ENCODE measurements at places on chromosomes 6 and 20. TPM values are rescaled to one million over a fixed set of nuclear protein-coding genes. Genes with fewer than 3 reads are reported as not detected.

Gene SYTL3
- 9.9 TPM for total RNA-seq

Gene NINL
- total RNA-seq: 8.7 TPM

- no peak for DNase-seq
Observed at GRCh38 chr20:22428051-22428450, 156.3 kb downstream of the FOXA2 start.

GRCh38 chr20:41635158-41635557, 17.0 kb upstream of the CHD6 start:
- no peak for DNase-seq

DNA sequence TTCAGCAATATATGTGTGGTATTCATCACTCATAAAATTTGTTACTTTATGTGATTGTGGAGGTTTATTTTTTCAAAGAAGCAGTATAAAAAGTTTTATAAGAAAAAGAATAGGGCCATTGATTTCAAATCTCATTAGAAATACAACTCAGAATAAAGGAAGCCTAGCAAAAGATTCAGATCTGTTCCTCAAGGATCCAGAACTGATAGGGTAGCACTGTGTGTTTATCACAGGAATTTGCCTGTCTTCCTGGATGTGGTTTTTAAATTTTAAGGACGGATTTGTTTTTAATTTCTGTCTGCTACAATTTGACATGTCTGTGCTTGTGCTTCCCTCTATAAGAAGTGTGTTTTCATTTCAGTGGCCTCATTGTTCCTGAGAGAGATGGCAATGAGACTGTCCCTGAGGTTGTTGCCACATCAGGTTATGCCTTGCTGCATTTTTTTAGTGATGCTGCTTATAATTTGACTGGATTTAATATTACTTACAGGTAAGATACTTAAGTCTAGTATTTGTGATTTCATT, 74.6 kb downstream of the ATRN start:
- no peak for DNase-seq

Gene SEL1L2
- not detected for total RNA-seq

Gene CALHM6
- not detected for total RNA-seq

DNA sequence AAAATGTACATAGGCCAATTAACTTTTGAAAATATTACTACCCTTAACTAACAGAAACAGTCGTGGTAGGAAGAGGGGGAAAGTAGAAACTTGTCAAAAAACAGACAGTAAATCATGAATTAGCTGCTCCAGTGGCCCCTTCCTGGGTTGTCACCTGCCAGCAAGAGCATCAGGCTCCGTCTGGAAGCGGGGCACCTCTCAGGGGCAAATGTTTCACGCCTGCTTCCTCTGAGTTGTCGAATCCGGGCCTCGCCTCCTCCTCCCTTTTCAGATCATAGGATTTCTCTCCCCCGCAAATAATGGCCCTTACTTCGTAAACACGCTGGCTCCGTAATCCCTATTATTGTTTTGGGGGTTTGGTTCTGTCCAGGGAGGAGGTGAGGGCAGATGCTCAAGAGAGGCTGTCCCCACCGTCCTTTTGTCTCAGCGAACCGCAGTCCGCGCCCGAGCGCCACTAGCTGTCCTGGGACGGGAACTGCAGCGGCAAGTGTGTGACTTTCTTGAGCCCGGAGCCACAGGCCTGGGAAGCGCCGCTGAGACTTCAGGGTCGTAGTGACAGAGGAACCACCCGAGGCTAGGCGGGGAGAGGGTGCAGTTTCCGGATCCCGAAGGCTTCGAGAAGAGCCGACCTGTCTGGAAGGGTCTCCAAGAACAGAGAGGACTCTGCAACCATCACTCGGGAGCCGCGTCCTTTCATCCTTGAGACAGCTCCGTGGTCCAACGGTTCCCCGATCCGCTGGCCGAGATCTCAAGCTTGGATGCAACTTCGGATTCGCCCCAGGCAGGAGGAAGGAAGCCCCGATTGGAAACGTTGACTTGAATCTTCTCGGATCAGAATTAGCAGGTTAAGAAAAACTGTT, 214.5 kb upstream of the ZNF184 start:
- peak; percentile 89 for DNase-seq

Gene TAF4
- 18.5 TPM for total RNA-seq

- no peak for DNase-seq
Observed at GRCh38 chr20:14214046-14214445, 123.4 kb downstream of the FLRT3 start.

GRCh38 chr6:169763308-169763707, 11.9 kb downstream of the ERMARD start:
- DNase-seq: no peak

GRCh38 chr6:136412410-136412809, 122.8 kb upstream of the BCLAF1 start:
- DNase-seq: no peak

GRCh38 chr20:32589769-32590168, 4.6 kb upstream of the NOL4L start:
- DNase-seq: no peak

GRCh38 chr6:33630014-33630413, 8.9 kb downstream of the ITPR3 start:
- peak; percentile 32 for DNase-seq

DNA sequence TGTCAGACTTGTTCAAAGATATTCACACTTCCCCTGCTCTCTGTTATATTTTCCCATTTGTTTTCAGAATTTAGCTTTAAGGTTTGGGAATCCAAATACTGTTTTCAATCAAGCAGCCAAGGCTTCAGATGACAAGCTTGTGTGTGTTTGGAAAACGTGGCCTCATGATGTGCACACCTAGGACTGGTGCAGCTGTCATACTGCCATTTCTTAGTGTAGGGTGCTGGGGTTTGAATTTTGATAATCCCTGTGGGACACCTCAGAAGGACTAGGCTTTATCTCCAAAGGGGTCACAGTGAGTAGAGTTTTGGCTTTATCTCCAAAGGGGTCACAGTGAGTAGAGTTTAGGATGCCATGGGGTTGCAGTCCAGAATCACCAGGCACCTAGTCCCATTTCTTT, 65.3 kb upstream of the JAG1 start:
- DNase-seq: no peak

GRCh38 chr6:36492621-36493020, 49.8 kb downstream of the KCTD20 start:
- DNase-seq: no peak

DNA sequence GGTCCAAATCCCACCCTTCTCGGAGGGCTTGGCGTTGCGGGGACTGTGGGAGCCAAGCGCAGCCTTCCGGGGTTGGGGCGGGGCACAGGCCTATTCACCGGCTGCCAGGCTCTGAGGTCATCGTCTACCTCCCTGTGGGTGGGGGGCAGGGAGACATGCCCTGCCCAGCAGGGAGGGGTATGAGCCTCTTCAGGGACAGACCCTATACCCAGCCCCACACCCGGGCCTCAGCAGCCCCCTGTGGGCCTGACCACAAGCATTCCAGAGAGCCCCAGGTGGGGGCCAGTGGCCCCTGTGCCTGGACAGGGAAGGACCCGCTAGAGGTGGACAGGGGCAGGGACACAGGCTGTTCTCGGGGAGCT, 11.6 kb downstream of the LAMA5 start:
- peak; percentile 58 for DNase-seq

Gene TDRD6
- total RNA-seq: 1.4 TPM

DNA sequence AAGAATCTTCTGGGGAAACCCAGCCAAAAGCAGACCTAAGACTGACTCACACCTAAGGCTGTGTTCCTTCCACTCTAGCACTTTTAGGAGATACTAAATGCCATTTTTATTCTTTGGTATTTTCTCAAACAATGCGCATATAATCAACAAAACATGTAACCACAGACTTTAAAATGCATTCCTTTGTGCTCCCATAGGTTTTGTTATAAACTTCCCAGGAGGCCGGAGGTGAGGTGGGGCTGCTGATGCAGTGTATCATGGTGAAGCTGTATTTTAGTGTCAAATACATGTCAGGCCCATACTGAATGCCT, 155.2 kb downstream of the BTBD3 start:
- DNase-seq: no peak

DNA sequence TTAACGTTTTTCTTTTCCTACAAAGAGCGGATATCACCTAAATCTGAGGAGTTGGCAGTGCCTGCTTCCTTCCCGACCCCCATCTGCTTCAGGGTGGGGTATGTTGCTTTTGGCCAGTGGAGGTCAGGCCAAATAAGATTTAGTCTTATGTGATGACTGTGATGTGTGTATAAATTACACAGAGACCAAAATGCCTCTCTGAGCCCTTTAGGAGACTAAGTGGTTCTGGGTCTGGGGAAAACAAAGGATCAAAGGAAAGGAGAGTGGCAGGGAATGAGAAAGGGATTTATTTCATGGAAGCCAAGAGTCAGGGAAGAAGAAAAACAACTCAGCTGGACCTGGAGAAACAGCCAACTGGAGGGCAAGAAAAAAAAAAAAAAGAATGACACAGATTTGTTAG, 39.1 kb upstream of the TBC1D7 start:
- DNase-seq: no peak

Gene NRSN2
- total RNA-seq: 6.3 TPM
